Skeletal muscle cell (primary cell): ENCODE measurements at places on chromosomes 4 and X.
A peak's percentile ranks its signal among the peaks of the same experiment; 100 is the strongest.

DNA sequence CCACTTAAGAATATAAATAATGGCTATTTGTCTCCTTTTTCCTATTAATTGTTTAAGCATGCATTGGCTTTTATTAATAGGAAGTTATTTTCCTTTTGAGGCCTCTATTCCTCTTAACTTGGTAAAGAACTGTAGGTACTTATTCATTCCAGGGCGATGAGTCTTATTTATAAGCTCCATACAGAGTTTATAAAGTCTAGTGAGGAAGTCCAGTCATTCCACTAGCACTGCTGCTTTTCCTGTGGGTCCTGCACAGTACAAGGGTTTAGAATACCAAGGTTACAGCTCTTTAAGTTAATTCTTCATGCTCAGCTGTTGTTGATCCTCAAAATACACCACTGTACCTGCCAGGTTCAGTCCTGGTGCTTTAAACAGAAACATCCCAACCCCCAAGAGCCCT, 28.5 kb upstream of the WNK3 start:
- no peak for DNase-seq

GRCh38 chr4:129455482-129455881, 359.5 kb downstream of the C4orf33 start:
- DNase-seq = no peak

- no peak for DNase-seq
Measured at GRCh38 chrX:15908603-15909290, 54.1 kb upstream of the AP1S2 start.

DNA sequence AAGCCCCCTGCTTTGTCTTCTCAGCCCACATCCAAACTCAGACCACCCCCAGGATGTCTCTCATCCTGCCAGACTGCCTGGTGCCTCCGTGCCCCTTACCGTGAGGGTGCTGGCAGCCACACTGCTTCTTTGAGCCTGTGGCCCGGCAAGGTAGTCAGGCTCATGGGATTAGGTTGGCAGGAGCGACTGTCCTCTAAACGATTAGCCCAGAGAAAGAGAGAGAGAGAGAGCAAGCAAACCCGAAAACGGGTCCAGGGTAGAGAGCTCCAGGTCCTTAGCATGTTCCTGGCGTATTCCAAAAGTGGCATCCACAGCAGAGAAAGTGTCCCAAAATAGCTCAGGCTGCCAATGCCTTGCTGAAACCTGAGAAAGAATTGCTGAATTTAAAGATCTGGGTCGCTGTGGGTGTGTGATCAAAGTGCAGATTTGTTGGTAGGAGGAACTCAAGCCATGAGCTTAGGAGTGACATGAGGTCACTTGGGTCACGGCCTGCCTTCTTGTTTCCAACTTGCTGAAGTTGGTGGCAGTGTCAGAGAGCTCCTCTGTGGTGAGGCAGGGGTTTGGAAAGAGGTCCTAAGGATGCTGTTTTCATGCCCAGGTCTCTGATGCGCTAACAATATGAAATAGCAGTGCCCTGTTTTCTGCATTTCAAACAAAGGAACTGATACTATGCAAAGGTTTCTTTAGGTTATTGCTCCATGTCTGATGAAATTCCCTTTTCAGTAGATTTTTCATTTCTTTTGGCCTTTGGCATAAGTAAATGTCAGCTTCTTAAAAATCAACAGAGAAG, 81.6 kb downstream of the RTL9 start:
- no peak for DNase-seq

GRCh38 chr4:75643651-75644050, 13.3 kb upstream of the CDKL2 start:
- DNase-seq = no peak

DNA sequence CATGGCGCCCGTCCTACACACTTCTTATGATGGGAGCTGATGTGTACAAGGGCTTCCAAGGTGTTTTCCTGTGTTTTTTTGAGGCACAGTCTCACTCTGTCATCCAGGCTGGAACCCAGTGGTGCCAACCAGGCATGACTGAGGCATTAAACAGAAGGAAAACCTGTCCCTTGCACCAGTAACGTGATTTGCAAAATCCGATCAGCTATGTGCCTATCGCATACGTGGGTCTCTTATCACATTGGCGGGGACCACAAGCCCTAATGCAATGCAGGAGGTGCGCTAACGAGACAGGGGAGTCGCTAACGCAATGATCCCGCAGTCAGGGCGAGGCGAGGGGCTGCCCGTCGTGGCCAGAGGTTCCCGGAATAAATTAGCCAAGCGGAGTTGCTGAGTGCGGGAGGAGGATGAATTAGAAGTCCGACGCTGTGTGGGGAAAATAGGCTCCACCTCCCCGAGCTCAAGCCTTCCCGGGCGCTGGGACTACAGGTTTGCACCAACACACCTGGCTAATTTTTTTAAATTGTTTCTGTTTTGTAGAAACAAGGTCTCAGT, 162.7 kb downstream of the SHOX start:
- DNase-seq = no peak

- DNase-seq = no peak
Measured at GRCh38 chr4:33696586-33696985, 2547.7 kb downstream of the ARAP2 start.

- no peak for DNase-seq
Measured at GRCh38 chr4:70749313-70749712, 27.5 kb downstream of the RUFY3 start.

GRCh38 chr4:125591290-125591689, 276.5 kb downstream of the FAT4 start:
- DNase-seq = no peak

GRCh38 chr4:123017636-123018395, 95.4 kb upstream of the NUDT6 start:
- DNase-seq = peak; percentile 26

DNA sequence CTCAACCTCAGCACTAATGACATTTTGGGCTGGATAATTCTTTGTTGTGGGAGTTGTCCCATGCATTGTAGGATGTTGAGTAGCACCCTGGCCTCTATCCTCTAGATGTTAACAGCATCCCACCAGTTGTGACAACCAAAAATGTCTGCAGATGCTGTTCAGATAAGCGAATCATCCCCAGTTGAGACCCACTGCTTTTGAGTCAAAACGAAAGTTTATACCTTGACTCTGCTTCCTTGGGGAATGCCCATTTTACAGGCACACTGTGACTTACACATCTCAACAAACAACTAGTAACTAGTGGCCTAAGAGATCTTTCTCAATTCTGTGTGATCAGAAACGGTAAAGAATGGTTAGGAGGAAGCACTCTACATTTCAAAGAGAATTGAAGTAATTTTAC, 37.0 kb downstream of the SEPSECS start:
- DNase-seq = no peak

- DNase-seq = peak; percentile 63
Measured at GRCh38 chr4:151227731-151228130, 49.2 kb upstream of the PRSS48 start.

- DNase-seq = no peak
Measured at GRCh38 chrX:107168712-107169111, 37.5 kb downstream of the NUP62CL start.

DNA sequence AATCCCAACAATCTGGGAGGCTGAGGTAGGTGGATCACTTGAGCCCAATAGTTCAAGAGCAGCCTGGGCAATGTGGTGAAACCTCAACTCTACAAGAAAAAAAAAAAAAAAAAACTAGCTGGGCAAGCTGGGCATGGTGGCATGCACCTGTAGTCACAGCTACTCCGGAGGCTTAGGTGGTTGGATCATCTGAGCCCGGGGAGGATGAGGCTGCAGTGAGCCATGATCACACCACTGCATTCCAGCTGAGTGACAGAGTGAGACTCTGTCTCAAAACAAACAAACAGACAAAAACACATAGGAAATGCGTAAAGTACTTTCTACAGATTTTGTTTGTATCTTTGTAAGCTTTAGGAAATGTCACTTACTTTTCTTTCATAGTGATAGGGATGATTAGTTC, 307.2 kb upstream of the NR3C2 start:
- no peak for DNase-seq

DNA sequence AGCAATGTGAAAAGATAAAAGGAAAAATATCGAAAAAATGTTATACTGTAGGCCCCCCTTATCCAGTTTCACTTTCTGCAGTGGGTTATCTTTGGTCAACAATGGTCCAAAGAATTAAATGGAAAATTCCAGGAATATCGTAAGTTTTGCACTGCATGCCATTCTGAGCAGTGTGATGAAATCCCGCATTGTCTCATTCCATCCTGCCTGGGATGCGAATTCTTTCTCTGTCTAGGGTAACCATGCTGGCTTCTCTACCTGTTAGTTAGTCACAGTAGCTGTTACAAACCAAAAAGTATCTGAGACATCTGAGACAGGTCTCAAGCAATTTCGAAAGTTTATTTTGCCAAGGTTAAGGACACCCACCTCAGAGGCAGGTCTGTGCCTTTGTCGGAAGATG, 170.3 kb downstream of the COX18 start:
- DNase-seq = no peak

GRCh38 chr4:161291222-161291621, 872.6 kb downstream of the FSTL5 start:
- DNase-seq = no peak

DNA sequence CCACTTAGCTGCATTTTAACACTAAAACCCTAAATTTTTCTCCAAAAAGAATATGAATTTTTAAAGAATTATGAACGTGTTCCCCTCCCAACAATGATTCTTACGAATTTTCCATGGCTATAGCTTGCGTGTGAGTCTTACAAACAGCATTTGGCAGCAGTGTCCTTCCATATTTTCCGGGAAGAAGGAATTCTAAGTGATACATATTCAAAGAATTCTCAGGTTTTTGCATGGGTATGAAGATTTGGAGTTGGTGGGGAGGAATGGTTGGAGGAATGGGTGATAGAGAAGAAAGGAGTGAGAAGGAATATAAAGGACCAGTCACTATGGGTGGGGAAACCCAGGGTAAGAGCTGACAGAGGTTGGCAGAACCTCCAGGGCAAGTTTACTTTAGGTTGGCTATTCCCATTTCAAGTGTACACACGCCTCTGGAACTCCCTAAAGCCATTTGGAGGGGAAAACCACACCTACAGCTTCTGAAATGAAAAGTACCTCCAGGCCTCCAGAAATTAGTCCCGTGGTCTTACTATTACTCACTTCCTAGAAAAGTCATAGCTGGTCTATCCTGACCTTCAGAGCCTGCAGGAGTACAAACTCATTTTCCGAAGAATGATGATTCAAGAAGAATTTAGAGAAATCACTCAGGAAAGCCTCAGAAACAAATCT, 420.8 kb upstream of the DIPK2B start:
- DNase-seq = no peak

DNA sequence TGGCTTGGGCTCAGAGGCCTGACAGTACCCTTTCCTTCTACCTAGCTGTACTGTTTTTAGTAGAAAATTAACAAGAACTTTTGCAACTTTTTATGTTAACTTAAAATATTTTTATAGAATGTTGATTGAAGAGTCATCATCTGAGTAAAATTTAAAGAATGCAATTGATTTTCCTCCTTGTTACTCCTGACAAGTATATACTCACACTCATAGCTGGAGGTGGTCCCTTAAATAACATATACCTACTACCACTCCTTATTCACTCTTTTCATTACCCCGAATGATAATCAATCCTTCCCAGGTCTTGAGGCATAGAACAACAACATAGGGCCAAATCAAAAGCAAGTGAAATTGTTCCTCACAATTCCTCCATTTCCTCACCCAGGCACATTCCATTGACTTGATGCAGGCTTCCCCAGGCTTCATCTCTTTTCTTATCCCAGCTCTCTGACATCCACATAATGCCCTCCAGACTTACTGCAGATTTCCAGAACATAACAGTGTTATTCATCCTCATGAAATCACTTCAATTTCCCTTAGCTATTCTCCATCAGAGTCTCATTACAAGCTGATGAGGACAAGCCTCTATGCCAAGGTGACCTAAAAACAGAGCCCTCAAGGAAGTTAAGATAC, 73.2 kb upstream of the ANXA10 start:
- peak; percentile 17 for DNase-seq

- DNase-seq = no peak
Measured at GRCh38 chrX:34578237-34578636, 78.8 kb downstream of the TMEM47 start.

DNA sequence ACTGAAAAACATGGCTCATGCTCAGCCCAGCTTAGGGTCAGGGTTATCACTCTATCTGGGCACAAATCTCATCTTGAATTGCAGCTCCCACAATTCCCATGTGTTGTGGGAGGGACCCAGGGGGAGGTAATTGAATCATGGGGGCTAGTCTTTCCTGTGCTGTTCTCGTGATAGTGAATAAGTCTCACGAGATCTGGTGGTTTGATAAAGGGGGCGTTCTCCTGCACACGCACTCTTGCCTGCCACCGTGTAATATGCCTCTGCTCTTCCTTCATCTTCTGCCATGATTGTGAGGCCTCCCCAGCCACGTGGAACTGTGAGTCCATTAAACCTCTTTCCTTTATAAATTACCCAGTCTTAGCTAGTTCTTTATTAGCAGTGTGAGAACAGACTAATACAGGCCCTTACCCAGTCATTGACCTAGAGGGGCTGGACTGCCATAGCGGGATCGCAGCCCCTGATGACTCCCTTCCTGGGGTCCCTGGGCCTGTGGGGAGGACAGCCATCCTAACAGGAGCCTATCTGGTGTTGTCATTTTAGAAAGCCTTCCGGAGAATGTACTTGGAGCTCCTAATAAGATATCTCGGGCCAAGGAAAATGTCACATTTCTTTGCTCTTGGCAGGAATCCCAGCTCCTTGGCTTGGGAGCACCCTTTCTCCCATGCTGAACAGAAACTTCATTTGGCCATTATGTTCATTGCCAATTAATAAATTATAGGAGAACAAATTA, 112.6 kb downstream of the PHKA2 start:
- DNase-seq = no peak

DNA sequence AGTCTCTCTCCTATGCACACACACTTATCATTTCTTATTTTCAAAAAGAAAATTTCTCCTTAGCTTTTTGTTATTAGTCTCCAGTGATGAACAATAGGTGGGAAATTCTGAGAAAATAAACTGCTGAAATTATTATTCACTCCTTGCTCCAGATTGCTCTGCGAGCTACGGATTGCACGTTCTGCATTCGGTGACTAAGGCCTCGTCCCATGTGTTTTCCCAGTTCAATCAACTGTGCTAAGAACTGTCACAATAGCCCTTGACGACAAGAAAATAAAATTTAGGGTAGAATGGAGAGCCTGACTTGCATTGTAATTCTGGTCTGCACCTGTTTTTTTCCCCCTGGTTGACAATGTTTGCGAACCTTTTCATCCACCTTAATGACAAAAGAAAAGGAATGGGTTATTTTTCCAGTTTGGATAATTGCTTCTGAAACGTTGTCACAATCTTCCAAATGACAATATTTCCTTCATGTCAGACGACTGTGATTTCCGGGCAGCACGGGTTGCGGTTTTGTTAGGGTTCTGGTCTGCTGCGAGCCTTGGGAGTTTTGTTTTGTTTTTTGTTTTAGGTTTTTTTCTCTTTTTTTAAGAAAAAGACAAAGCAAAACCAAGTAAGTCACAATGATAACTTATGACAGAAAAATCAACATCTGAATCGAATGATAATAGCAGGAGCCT, 124.5 kb upstream of the NOCT start:
- no peak for DNase-seq

DNA sequence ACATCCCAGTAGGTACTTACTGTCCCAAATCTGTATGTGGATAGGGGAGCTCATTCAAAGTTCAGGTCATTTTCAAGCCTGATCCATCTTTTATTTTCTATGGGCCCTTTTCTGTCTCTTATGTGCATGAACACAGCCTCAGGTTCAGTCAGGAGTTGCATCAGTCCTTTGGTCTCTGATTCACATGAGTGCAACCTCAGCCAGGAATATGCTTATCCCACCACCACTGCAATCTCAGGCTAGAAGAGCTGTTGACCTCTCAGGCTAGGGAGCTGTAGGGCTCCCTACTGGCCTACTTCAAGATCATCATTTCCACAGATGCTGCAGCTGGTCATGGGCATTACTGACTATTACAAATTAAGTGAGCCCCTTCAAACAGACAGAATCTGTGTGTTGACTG, 27.2 kb downstream of the AASDH start:
- peak; percentile 20 for DNase-seq
